ENCODE measurements at places on chromosomes 5 and 9. TPM values are rescaled to one million over a fixed set of nuclear protein-coding genes. Genes with fewer than 3 reads are reported as not detected.
A peak's percentile ranks its signal among the peaks of the same experiment; 100 is the strongest.

DNA sequence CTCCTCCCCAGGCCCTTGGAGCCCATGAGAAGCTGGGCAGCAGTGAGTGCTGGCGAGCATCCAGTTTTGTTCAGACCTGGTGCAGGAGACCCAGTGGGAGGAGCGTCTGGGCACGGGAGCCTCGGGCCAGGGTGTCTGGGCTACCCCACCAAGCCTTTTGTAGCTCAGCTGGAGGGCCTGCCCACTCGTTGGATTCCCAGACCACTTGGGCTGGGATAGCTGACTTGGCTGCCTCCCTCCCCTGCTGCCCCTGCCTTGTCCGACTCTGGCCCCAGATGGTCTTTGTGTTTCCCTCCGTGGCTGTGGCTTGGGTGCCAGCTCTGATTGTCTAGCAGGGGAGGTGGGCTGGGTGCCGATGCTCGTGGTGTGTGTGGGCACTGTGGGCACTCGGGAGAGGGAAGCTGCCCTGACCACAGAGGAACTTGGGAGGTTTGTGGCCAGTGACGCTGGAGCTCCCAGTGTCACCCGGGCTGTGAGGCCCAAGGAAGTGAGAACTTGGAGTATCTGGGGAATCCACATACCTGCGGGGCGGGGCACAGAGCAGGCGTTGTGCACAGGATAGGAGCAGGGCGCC is 47.3 kb downstream of the WNK2 start:
- H3K36me3 ChIP-seq: no peaks in the 10 kb centered on the region
- no peak overlapping the region for H3K27ac ChIP-seq
- H3K27me3 ChIP-seq: peaks cover 48% of the 10 kb centered on the region
- DNase-seq: no peak

DNA sequence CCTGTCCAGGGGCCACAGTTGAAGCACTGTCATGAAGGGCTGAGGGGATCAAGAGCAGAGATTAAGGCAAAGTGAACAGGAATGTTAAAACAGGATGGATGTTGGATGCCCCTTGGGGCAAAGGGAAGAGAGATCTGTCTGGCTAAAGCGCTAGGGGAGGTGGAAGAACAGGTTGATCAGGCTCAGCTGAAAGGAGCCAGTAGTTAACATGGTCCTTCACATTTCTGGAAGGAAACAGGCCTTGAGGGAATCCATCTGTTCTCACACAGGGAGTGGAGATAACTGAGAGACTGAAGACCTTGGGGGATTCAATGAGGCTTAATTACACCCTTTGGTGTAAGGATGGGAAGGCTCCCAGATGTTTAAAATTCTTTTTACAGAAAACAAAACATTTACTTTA is 5.8 kb downstream of the HAPLN1 start:
- no peaks in the 10 kb centered on the region for H3K27me3 ChIP-seq
- no peaks in the 10 kb centered on the region for H3K4me1 ChIP-seq
- DNase-seq: no peak
- H3K27ac ChIP-seq: no peak overlapping the region
- H3K36me3 ChIP-seq: no peaks in the 10 kb centered on the region
- no peak overlapping the region for H3K4me3 ChIP-seq

FAM151B gene
- total RNA-seq: 0.92 TPM

TEK gene
- total RNA-seq: 6.2 TPM

SLC6A3 gene
- not detected for total RNA-seq

DYNC2I2 gene
- total RNA-seq: 64.8 TPM

CCNJL gene
- 0.04 TPM for total RNA-seq

GRCh38 chr5:1294835-1295649 is at the start of gene TERT:
TSS of gene TERT (minus strand) at chr5:1295068. CDS start at chr5:1294989, 79 bp downstream.
- peaks cover 90% of the 10 kb centered on the region for H3K27me3 ChIP-seq
- DNase-seq: no peak
- H3K36me3 ChIP-seq: no peaks in the 10 kb centered on the region
- no peak within 1 kb of the TSS for H3K27ac ChIP-seq
- H3K4me3 ChIP-seq: peak within 1 kb of the TSS; percentile 5
- peaks cover 4% of the 10 kb centered on the region for H3K4me1 ChIP-seq

DNA sequence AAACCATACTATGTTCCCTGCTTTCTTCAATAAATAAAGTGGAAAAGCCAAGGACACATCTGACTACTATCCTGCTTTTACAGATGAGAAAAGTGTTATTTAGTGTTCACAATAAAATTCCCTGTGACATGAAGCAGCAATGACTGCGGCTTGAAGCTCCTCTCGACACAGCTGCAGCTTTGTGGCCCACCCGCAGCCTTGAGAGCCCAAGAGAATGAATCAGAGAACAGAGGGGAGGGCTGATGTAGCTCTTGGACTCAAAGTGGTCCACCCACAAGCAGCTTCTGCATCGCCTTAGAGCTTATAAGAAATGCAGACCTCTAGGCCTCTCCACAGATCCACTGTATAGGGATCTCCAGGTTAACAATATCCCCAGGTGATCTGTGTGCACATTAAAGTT is 181.3 kb upstream of the GNA14 start:
- H3K27me3 ChIP-seq: no peaks in the 10 kb centered on the region
- no peaks in the 10 kb centered on the region for H3K36me3 ChIP-seq
- no peak overlapping the region for H3K4me3 ChIP-seq
- H3K27ac ChIP-seq: no peak overlapping the region
- peaks cover 21% of the 10 kb centered on the region for H3K4me1 ChIP-seq

- no peak for DNase-seq
- H3K36me3 ChIP-seq: no peaks in the 10 kb centered on the region
- H3K4me1 ChIP-seq: no peaks in the 10 kb centered on the region
Measured at GRCh38 chr5:73615085-73615484, 10.9 kb upstream of the ARHGEF28 start.

GRCh38 chr5:179125789-179126505 is 65.8 kb downstream of the ZNF354C start:
- no peak overlapping the region for H3K27ac ChIP-seq
- H3K4me1 ChIP-seq: no peaks in the 10 kb centered on the region
- H3K36me3 ChIP-seq: peaks cover 23% of the 10 kb centered on the region
- H3K27me3 ChIP-seq: no peaks in the 10 kb centered on the region

DNA sequence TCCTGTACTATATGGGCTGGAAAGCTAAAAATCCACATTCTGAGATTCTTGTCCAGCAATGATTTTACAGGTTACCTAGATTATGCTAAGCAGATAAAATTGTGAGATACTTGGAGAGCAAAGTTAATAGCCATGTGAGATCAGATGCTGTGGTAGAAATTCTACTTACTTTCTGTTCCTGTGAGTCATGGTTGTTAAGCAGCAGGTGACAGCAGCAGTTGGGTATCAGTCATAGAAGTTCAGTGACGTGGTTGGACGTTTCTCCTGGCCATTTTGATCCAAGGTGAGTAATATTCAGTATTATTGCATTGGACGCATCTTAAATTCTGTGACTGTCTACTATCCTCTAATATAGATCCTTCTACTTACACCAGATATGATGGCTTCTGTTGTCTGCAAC is 524.5 kb downstream of the TMEM38B start:
- no peaks in the 10 kb centered on the region for H3K36me3 ChIP-seq
- H3K4me3 ChIP-seq: no peak overlapping the region
- no peak overlapping the region for H3K27ac ChIP-seq
- DNase-seq: no peak

DBH gene
- not detected for total RNA-seq

DNA sequence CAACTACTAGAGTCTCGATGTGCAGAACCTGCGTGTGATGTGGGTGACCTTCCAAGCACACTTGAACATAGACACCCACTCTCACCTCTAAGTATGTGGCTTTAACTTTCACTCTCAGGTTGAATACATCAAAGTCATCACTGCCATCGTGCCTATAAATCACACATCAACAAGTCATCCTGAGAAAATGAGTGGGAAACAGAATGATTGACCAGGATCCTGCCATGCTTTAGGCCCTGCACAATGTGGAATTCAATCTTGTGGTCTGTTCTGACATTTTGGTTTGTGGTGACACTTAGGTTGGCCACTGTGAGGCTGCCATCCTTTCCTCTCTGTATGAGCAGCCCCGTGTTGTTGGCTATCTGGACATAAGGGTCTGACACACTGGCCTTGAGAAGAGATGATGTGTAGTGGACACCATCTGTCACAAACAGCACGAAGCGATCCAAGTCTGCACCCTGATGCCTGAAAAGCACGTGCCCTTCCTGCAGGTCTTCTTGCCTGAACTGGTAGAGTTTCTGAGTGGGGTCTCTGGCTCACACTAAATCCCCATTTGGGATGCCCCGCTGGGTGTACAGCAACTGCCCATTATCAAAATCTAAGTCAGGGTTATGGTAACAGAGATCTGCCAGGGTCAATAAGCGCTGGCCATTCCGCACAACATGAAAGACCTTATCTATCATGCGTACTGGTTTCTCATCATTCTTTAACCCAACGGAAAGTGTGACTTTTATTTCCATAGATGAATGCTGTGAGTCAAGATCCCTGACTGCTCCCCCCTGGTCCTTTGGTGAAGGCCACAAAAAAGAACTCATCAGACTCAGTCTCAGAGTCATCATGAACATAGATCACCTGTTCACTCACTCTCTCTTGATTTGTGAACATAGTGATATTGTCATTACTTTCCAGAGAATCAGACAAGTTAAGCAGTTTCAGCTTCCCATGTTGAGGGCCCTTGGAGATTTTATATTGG is 116.6 kb downstream of the ESM1 start:
- H3K4me1 ChIP-seq: no peaks in the 10 kb centered on the region
- H3K27ac ChIP-seq: no peak overlapping the region
- no peaks in the 10 kb centered on the region for H3K36me3 ChIP-seq
- DNase-seq: no peak
- no peaks in the 10 kb centered on the region for H3K27me3 ChIP-seq
- H3K4me3 ChIP-seq: no peak overlapping the region

DNA sequence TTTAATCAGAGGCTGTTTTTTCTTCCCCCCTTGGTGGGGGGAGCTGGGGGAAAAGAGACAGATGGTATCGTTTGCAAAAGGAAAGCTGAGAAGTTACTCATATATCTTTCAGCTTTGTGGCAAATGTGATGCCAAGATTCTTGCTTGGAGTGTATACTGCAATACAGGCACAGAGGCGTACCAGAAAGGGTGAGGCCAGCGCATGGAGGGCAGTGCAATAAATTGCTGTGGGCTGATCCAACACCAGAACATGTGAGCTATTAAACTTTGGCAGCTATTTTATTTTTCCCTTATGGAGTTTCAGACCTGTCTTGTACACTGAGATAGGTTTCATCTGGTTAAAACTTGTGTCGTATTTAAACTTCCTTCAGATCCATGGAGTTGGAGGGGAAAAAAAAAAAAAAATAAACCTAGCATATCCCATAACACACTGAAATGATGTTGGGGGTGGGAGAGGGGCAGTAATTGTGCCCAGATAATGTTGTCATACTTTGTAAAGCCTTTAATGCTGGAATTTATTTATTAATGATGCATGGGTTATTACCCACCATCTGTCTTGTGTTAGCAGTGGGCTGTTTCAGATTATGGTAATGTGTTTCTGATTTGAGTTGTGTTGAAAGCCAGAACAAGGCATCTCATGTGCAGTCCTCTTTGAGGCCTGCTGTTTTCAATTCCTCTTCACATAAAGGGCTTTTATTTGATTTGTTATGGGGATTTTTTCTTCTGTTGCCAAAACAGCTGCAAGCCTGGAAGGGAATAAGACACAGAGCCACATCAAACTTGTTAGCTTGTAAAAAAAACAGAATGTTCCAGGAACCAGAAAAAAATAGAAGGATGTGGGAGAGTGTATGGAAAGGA is 891.3 kb downstream of the TLE1 start:
- H3K36me3 ChIP-seq: no peaks in the 10 kb centered on the region
- H3K27me3 ChIP-seq: no peaks in the 10 kb centered on the region
- H3K4me3 ChIP-seq: no peak overlapping the region
- H3K4me1 ChIP-seq: peaks cover 4% of the 10 kb centered on the region
- H3K27ac ChIP-seq: peak overlapping the region; percentile 18

CCL21 gene
- total RNA-seq: 3.7 TPM

GRCh38 chr5:132754947-132755346 is 7.7 kb downstream of the CCNI2 start:
- H3K36me3 ChIP-seq: peaks cover 39% of the 10 kb centered on the region
- H3K4me3 ChIP-seq: no peak overlapping the region
- no peaks in the 10 kb centered on the region for H3K27me3 ChIP-seq
- H3K4me1 ChIP-seq: no peaks in the 10 kb centered on the region
- no peak overlapping the region for H3K27ac ChIP-seq

Measured in esophagus squamous epithelium (tissue), 5 donors.